Adrenal gland (tissue), 19 donors: ENCODE measurements at places on chromosomes 16 and 17.

DNA sequence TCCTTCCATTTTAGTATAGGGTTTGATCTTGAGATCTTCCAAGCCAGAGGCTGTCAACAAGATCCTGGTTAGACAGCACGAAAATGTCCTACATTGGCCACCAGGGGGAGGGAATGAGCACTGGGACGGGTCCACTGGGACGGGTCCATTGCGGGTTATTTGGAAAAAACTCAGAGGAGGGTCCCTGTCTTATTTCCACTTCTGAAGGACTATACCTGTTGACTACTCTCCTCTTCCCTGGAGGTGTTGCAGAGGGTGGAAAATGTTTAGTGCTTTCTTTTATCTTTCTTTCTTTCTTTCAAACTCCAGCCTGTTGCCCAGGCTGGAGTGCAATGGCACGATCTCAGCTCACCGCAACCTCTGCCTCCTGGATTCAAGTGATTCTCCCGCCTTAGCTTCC, 2.5 kb downstream of the TTLL6 start:
- peak; percentile 76 for DNase-seq

GRCh38 chr16:56319376-56319775, 106.0 kb downstream of the AMFR start:
- no peak for DNase-seq

DNA sequence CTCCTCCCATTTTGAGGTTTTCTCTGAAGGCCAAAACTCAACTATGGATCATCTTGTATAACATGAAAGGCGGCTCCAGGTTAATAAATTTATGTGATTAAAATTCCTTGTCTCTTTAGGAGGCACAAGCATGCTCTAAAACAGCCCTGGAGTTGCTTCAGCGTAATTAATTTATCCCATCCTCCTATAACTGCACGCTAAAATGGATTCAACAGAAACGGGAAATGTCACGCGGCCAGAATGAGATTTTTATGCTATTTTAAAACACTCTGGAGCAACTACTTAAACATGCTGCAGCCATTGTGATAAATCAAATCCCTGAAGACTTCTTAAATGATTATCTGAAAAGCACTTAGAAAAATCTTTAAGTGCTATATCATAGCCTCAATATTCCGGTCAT, 106.6 kb downstream of the ADAMTS18 start:
- DNase-seq, result no peak

DNA sequence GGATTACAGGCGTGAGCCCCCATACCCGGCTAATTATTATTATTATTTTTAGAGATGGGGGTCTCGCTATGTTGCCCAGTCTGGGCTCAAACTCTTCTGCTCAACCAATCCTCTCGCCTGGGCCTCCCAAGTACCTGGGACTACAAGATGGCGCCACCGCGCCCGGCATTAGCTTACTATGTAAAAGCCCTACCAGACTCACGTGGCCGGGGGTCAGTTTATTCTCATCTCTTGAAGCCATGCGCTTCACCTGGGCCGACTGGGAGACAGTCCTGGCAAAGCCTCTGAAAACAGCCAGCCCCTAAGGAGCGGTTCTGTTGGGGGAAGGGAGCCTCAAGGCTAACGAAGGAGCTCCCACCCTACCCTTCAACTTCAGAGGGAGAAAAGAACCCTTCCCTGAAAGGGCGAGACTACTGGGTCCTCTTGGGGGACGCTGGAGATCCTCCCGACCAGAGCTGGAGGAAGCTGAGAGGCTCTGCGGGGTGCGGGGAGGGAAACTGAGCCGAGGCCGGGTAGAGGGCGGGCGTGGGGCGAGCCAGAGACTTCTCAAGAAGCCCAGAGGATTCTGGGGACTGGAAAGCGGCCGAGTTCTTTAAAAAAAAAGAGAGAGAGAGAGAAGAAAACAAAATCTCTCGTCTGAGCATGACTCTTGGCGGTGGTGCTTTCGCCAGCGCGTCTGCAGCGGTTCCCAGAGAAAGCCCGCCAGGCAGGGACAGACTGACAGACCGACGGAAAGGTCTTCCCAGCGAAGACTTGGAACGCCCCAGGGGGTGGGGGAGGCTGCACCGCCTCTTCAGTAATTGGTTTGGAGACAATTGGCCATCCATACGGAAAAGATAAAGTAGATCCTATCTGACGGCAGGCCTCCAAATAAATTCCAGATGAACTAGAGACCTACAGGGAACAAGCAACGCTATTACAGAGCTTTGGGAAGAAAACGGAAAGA, 5.6 kb upstream of the TUBG2 start:
- peak; percentile 51 for DNase-seq

GRCh38 chr16:51982715-51983680, 563.9 kb downstream of the TOX3 start:
- peak; percentile 50 for DNase-seq

- DNase-seq, result no peak
These were observed 418.4 kb upstream of the PMFBP1 start for GRCh38 chr16:72590151-72590937.
